CD4-positive, alpha-beta T cell treated with Interleukin-21 for 1 hour (primary cell): ENCODE measurements at places on chromosomes 6 and 20.

DNA sequence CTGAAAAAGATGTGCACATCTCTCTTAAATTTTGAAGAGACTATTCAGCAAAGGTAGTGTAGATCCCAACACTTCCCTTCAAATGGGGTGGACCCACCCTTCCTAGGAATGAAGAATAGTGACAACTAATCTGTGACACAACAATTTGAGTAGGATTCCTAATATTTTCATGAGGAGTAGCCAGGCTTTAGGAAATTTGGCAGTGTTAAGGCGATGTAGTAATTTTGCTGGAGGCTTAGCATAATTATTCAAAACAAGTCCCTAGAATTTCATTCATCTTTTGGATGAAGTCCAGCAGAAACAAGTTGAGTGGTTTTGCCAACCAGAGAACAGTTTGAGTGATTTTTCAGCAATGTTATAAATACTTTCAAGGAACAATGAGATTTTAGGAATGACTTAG is 52.4 kb downstream of the ELOVL4 start:
- no peak for DNase-seq

DNA sequence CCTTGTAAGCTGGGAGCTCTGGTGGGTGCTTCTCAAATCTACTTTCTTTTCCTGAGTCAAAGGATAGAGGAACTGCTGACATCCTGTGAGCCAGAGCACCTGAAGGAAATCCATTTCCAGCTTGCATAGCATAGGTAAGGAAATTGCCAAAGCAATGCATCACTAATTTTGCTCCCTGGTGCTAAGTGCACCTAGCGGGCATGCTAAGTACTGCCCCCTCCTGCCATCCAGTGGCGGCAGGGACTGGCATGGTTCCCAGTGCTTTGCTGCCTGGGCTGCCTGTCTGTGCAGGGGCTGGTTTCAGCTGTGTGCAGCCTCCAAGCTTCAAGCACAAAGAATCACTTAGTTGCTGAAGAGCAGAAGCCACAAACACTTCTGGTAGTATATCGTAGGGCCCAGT is 63.9 kb downstream of the FARS2 start:
- no peak for DNase-seq

GRCh38 chr6:134732763-134733162 is 217.1 kb downstream of the ALDH8A1 start:
- DNase-seq = no peak

GRCh38 chr6:153090241-153090930 is 40.7 kb downstream of the RGS17 start:
- no peak for DNase-seq

DNA sequence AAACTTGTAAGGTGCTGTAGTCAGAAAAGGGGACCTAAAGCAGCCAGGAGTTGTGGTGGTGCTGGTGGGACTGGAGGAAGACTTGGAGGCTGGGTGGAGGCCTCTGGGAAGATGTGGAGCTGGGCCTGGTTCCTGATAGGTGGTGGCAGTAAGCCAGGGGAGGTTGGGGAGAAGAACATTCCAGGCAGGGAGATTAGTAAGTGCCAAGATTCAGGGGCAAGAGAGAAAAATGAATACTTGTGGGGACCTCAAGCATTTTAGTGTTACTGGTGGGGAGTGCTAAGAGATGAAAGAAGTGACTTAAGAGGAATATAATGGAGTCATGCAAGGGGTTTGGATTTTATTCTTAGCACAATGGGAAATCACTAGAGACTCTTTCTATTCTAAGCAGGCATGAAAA is 79.0 kb upstream of the B3GAT2 start:
- no peak for DNase-seq

DNA sequence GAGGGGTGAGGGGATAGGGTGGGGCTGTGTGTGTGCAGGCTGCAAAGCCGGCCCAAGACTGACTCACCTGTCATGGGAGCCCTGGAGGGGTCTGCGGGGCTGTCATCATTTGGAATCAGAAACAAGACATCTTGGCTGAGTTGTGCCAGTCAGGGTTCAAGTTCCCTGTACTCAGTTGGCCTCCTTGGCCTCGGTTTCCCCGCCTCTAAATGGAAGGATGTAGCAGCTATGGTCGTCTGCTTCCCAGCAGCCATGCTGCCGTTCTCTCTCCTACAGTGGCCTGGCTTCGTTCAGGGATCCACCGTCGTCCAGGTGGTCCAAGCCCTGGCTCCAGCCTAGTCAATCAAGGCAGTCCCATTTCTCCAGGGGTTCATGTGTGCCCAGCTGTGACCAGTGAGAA is 83.6 kb upstream of the PMEPA1 start:
- no peak for DNase-seq

- no peak for DNase-seq
Observed at GRCh38 chr6:148164645-148165044, 178.0 kb upstream of the SASH1 start.

DNA sequence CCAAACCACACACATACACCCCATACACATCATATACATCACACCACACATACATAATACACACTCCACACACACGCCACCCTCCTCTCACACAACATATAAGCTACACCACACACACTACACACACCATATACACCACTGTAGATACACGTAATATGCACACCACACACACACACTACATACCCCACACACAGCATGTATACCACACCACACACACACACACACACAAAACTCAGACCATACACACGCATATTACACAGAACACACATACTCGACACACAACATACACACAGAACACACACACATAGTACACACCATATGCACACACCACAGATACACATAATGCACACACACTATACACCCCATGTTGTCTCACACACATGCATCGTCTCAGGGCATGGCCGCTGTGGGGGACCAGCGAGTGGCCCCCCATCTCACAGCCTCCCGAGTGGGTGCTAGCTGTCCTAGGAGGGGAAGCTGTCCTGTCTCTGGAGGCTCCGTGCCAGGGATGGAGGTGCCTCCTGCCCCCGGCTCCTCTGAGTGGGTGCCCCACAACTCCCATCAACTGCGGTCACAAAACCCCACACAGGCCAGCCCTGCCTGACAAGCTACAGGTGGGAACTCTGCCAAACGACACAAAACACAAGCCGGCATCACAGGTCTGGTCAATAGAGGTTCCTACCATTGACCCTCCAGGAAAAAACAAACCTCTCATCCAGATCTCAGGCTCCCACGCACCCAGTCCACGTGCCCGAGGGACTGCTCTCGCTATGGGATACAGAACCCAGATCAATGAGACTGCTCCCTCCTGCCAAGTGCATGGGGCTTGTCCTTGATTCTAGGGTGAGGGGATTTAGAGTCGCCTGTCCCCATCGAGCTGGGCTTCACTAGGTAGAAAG is 49.1 kb downstream of the DACT2 start:
- DNase-seq = no peak

- no peak for DNase-seq
Observed at GRCh38 chr6:29466241-29466640, 9.3 kb downstream of the OR2H1 start.

DNA sequence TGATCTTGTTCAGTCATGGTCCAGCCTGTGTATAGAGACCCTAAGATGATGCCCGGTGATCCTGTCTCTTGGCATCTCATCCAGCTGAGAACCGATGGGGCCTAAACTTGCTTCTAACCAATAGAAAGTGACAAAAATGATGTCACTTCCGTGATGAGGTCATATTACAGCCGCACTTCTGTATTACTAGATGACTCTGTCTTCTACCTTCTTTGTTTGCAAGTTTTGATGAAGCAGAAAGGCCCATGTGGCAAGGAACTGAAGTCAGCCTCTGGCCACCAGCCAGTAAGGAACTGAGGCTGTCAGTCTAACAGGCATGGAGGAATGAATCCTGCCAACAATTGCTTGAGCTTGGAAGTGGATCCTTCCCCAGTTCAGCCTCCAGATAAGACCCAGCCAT is 32.8 kb upstream of the HLA-C start:
- DNase-seq = no peak

- no peak for DNase-seq
Observed at GRCh38 chr6:134730013-134730412, 219.9 kb downstream of the ALDH8A1 start.

GRCh38 chr6:158752613-158753012 is 66.6 kb downstream of the EZR start:
- no peak for DNase-seq

GRCh38 chr20:21548390-21549035 is 34.6 kb upstream of the NKX2-2 start:
- DNase-seq = peak; percentile 80

GRCh38 chr6:122984393-122984792 is 11.6 kb upstream of the CLVS2 start:
- DNase-seq = no peak

DNA sequence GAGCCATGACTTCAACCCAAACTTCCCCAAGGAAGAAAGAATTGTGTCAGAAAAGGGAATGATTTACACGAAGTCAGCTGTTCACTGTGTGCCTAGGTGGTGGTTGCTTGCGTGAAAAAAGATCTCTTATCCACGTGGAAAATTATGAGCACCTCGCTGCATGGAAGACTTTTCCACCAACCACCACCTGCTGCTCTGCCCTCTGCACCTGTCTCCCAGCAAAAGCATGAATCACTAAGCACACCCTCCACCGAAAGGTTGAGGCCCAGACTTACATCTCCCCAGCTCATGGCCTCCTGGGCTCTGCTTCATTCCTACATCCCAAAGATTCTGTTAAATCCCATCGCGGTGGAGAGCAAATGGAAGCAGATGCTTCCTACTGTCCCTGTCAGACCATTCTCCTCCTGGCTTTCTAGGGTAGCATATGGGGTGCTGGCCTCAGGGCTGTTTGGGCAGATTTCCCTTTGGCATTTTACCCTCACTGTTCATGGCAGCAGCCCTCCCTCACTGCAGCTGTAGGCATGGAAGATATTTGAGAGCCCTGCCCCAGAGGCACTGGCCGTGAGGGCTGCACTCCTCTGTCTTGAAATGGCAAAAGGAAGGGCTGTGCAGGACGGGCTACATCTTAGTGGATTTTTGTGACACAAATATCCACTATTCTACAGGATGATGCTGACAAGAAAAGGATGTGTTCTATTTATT is 37.6 kb upstream of the CST5 start:
- DNase-seq = no peak

GRCh38 chr20:59078231-59078630 is 35.6 kb upstream of the PRELID3B start:
- no peak for DNase-seq

- DNase-seq = no peak
Observed at GRCh38 chr6:150681578-150682395, 82.1 kb downstream of the PLEKHG1 start.

DNA sequence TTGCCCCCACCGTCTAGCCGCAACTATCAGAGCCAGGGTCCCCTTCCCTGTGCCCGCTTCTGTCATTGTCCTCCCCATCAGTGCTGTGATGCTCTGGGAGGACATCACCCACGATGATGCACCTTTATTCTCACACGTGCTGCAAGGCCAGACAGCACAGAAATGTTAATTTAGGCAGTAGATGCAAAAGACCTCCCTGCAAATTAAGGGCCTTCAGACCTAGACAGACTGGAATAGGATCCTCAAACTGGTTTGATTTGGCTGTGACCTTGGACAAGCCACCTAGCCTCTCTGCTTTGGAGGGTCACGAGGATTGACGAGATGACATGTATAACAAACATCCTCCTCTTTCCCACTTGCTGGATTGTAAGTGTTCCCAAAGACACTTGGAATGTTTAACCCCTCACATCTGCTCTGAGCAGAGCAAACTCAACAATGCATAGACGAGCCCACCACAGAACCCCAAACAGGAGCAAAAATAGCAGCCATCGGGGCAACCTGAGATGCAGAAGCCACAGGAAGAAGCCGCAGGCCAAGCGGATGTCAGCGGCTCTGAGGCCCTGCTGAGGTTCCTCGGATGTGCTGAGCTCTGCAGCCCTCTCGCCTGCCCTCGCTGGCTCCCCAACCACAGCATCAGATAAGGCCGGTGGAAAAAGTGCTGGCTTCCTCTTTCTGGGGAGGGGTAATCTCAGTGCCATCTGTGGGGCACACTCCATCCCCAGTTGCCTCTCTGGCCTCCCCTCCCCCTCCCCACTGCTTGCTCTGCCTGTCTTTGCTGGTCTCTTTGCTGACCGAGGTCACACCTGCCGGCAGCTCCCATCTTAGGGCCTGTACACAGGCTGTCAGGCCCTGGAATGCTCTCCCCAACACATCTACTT is 35.3 kb downstream of the TOX2 start:
- DNase-seq = peak; percentile 73

- no peak for DNase-seq
Observed at GRCh38 chr20:38903335-38903734, 22.9 kb upstream of the FAM83D start.

DNA sequence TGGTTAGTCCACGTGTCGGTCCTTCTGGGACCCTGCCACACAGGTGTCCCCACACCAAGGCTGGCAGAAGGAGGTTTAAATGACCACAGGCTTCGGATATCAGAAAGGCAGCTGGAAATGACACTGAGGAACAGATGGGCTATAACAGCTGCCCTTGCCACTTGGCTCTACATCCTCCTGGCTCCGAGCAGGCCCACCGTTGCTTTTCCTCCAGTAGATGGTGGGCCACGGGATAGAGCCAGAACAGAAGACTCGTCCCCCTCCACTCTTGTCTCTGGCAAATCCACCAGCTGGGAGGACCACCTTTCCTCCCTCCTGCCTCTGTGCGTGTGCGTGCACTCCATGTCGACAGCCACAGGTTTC is 17.6 kb downstream of the WRNIP1 start:
- no peak for DNase-seq

GRCh38 chr6:9830808-9831207 is 584.1 kb downstream of the TFAP2A start:
- DNase-seq = no peak

- DNase-seq = no peak
Observed at GRCh38 chr6:119355157-119355556, 5.6 kb upstream of the MAN1A1 start.

DNA sequence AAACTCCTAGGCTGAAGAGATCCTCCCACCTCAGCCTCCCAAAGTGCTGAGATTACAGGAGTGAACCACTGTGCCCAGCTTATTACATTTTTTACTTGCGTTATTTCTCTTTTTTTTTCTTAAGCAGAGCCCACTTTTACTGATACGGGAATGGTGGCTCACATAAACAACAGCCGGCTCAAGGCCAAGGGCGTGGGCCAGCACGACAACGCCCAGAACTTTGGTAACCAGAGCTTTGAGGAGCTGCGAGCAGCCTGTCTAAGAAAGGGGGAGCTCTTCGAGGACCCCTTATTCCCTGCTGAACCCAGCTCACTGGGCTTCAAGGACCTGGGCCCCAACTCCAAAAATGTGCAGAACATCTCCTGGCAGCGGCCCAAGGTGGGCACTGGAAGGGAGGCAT is 10.5 kb downstream of the CAPN11 start:
- DNase-seq = no peak

GRCh38 chr20:49482621-49483017 is at the start of gene KCNB1:
Gene KCNB1, minus strand, starts transcription at chr20:49482668. Its CDS starts 188 bp downstream, at chr20:49482480.
- DNase-seq = peak; percentile 28

- peak; percentile 68 for DNase-seq
Observed at GRCh38 chr6:36204068-36204753, 7.7 kb downstream of the BRPF3 start.

- DNase-seq = no peak
Observed at GRCh38 chr6:45969026-45969425, 46.6 kb downstream of the CLIC5 start.

DNA sequence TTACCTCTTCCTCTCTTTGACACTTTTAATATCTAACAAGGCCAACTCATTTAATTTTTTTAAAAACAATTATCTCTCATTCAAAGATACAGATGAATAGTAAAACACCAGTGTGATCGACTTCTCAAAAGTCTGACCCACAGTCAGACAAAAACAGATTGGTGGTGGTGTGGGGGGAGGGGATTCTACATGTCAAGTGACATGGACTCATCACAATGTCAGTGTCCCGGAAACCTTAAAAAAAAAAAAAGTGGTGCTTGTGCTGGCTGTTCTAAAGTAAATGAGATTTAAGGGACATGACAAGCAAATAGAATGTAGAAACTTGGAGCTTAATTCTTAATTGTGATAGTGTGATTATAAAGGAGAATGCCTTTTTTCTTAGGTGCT is 16.3 kb upstream of the RFPL4B start:
- DNase-seq = no peak

GRCh38 chr6:23654745-23655144 is 471.3 kb upstream of the NRSN1 start:
- DNase-seq = no peak
